ENCODE measurements at places on chromosomes 5 and 9. TPM values are rescaled to one million over a fixed set of nuclear protein-coding genes. Genes with fewer than 3 reads are reported as not detected.

DNA sequence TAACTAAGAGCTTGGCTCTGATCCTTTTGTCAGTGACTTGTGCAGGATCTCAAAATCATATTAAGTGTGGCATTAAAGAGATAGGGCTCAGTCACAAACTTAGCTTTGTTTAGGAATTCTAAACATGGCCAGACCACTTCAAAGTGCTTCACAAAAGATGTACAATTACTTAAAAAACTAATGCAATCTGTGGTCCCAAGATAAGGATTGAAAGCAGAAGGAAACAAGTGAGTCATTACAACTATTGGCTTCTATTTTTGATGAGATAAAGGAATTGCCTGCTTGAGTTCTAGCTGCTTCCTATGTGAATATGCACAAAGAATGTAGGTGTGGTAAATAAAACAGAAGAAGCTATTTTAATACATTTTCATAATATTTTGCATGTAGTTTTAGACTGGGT lies 44.9 kb upstream of the SLC12A2 start:
- H3K27me3 ChIP-seq: no peaks in the 10 kb centered on the region
- H3K27ac ChIP-seq: no peak overlapping the region
- peaks cover 4% of the 10 kb centered on the region for H3K36me3 ChIP-seq
- DNase-seq: no peak
- peaks cover 17% of the 10 kb centered on the region for H3K4me1 ChIP-seq

DNA sequence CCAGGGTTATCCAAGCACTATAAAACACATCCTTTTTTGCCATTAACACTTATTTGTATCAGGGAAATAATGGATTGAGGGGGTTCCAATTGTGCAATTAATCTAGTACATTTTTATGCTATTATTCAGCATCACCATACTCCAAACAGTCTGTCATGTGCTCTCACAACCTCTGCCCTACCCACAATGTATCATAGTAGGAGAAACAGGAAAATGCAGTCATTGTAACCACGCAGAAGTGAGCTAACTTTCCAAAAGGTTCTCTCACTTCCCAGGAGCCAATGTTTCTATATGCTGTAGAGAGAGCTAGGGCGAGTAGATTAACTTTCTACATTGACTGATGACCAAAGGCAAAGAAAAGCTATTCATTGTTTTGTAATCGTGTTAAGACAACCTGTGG lies 29.8 kb downstream of the DAB2 start:
- H3K36me3 ChIP-seq: peaks cover 27% of the 10 kb centered on the region
- DNase-seq: no peak
- H3K4me3 ChIP-seq: peak overlapping the region; percentile 1
- peaks cover 28% of the 10 kb centered on the region for H3K4me1 ChIP-seq
- H3K27me3 ChIP-seq: no peaks in the 10 kb centered on the region

DNA sequence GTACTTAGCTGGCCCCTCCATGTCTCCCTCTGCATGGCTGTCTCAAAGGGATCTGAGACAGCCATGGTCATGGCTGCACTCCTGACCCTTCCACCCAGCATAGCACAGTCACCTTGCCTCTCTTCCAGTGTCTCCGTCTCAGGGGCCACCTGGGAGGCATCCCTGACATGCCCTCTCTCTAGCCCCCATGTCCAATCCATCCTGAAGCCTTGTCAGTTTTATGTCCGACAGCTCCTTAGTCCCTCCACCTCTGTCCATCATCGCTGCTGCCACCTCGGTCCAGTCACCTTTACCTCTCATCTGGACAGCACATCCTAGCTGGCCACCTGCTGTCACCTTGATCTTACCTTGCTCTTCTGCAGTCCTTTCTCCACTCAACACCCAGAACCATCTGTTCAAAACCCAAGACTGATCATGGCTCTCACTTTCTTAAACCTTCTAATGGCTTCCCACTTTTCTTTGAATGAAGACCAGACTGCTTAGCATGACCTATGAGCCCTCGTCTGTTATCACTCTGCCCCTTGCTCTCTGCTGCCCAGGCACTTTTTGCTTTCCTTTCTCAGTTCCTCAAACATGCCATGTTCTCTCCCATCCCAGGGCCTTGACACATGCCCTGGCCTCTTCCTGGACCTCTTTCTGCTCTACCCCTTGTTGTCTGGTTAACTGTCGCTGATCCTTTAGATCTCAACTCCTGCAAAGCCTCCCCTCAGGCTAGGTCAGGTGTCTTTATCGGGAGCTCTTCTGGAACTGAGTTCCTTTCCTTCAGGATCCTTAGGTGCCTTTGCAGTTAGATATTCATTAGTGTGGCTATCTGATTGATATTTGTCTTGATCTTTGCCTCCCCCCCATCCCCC lies 181.8 kb upstream of the PITX1 start:
- peaks cover 3% of the 10 kb centered on the region for H3K4me1 ChIP-seq
- no peak overlapping the region for H3K4me3 ChIP-seq
- no peak for DNase-seq
- H3K27me3 ChIP-seq: peaks cover 21% of the 10 kb centered on the region
- no peaks in the 10 kb centered on the region for H3K36me3 ChIP-seq

GRCh38 chr9:13857521-13857920 lies 456.4 kb downstream of the NFIB start:
- H3K27me3 ChIP-seq: no peaks in the 10 kb centered on the region
- no peak for DNase-seq
- peaks cover 4% of the 10 kb centered on the region for H3K4me1 ChIP-seq
- no peak overlapping the region for H3K4me3 ChIP-seq

DNA sequence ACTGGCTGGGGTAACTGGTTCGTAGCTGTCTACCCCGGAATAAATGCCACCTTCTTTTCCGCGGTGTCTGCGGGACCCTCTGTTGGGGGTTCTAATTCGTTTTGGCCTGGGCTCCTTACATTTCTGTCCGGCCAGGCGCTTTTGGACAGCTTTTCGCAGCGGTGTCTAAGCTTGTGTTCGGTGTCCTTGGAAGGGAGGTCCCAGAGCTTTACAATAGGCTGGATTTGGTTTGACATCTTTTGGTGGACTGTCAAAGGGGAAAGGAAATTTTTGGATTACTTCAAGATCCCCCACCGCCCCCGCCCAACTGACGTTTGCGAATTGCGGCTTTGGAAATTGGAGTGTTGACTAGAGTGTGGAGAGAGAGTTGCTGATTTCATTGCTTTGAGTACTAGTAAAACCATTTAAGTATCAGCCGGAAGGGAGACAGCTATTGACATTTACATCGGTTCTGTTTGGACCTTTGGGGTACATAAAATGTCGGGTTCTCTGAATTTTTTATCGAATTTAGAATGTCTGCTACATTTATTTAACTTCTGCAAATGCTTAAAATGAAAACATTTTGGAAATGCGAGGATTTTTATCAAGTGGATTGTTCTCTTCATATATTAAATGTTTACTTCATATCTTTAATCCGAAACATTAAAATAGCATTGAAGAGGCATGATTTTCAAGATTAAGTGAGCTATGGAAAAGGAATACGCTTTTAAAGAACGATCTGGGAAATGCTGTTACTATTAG lies 4.7 kb upstream of the PURA start:
- DNase-seq: no peak
- no peaks in the 10 kb centered on the region for H3K36me3 ChIP-seq
- H3K27ac ChIP-seq: peak overlapping the region; percentile 25
- peak overlapping the region; percentile 87 for H3K4me3 ChIP-seq
- H3K27me3 ChIP-seq: peaks cover 79% of the 10 kb centered on the region

DNA sequence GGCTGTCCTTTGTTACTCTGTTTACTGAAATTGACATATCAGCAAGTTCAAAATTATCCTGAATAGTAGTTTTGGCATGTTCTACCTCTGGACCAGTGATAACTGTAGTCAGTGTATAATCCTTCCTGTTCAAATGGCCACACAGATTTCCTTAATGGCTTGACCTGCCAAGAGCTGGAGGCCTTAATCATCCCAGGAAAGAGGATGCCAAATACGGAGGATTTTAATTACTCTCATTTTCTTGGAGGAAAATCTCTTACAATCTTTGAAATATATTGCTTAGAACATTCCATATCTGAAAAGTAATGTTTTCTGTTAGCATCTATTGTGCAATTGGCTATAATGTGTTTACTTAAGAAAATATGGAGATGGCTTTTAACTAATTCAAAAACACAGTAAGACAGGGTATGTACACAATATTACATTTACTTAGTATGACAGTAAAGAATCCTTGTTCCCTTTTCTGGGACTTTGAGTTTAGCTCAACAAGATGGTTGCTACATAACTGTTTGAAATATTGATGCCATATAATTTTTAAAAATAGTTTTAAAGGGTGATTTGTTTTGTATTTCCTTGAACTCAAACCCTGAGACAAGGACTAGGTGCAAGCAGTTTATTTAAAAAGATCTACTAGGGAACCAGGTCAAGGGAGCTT lies 68.9 kb upstream of the SELENOP start:
- no peak overlapping the region for H3K27ac ChIP-seq
- H3K4me3 ChIP-seq: no peak overlapping the region
- no peaks in the 10 kb centered on the region for H3K27me3 ChIP-seq
- DNase-seq: no peak
- no peaks in the 10 kb centered on the region for H3K36me3 ChIP-seq

- no peaks in the 10 kb centered on the region for H3K27me3 ChIP-seq
- no peak overlapping the region for H3K27ac ChIP-seq
- H3K4me3 ChIP-seq: no peak overlapping the region
- DNase-seq: no peak
- H3K36me3 ChIP-seq: no peaks in the 10 kb centered on the region
- peaks cover 22% of the 10 kb centered on the region for H3K4me1 ChIP-seq
Measured at GRCh38 chr5:132425009-132425937, 55.8 kb downstream of the SLC22A5 start.

DNA sequence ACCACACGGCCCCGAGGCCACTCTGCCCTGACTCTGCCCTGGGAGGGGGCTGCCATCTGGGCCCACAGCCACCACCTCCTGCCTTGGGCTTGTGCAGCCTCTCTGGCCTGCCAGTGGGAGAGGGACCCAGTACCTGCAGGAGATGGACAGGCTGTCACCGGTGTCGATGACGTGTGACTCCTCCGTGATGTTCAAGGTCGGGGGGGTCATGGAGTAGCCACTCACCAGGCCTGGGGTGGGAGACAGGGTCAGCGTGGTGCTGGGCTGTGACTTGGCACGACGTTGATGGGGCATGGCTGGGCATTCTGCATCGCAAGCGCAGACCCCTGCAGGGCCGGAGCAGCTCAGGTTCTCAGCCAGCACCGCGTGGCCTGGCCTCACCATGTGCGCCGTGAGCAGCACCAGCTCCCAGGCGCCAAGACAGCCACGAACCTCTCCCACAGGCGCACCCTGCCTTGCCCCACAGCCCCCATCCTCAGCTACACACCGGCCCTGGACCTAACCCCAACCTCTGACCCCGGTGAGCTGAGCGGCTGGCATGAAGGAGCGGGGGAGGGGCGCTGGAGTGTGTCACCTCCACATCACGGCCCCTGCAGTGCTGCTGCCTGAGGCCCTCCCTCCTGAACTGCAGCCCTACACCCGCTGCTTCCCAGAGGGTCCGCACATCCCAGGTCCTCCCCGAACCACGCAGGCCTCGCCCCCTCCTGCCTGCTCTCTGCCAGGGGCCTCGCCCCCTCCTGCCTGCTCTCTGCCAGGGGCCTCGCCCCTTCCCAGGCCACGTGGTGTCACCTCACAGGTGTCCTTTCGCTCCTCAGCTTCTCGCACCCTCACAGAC lies 17.6 kb downstream of the FLT4 start:
- H3K4me3 ChIP-seq: no peak overlapping the region
- no peak overlapping the region for H3K27ac ChIP-seq
- no peaks in the 10 kb centered on the region for H3K36me3 ChIP-seq
- H3K4me1 ChIP-seq: no peaks in the 10 kb centered on the region

DNA sequence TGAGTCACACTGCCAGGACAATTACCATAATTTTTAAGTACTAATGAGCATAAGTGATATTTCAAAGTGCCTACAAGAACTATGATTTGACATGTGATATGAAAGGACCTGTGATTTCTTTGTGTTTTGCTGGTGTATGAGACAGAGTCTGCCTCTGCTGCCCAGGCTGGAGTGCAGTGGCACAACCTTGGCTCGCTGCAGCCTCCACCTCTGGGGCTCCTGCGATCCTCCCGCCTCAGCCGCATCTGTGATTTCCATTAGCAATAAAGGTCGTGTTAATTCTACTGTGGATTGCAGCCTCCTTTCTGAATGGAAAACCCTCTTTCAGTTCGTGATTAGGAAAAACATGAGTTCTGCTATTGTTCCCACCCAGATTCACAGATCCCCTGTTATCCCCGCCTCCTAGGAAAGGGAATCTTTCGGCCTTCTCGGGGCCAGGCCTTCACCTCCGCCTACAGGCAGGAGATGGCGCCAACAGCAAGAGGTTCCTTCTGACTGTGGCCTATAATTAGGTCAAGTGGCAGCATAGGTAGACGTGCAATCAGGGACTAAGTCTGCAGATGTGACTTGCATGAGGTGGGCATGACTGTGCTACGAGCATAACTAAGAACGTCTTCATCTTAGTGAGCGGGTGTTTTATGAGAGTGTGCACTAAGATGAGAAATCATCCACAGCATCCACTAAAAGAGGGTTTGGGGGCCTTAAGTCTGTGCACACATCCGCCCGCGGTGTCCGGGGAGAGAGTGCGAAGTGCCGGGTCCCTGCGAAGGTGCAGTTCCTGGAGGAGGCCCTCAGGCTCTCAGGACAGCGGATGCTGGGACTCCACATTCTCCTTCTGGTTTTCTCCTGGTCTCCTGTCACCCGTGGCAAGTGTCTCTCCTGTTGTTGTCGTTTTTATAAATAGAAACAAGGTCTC lies 23.1 kb downstream of the TRIM7 start:
- H3K36me3 ChIP-seq: no peaks in the 10 kb centered on the region
- peaks cover 12% of the 10 kb centered on the region for H3K4me1 ChIP-seq
- H3K4me3 ChIP-seq: no peak overlapping the region
- DNase-seq: peak; percentile 35
- peaks cover 18% of the 10 kb centered on the region for H3K27me3 ChIP-seq

GRCh38 chr5:92019376-92019990 lies 636.4 kb upstream of the ARRDC3 start:
- H3K4me1 ChIP-seq: peaks cover 8% of the 10 kb centered on the region
- no peak for DNase-seq
- H3K36me3 ChIP-seq: no peaks in the 10 kb centered on the region
- H3K27ac ChIP-seq: no peak overlapping the region
- no peaks in the 10 kb centered on the region for H3K27me3 ChIP-seq
- H3K4me3 ChIP-seq: no peak overlapping the region

DNA sequence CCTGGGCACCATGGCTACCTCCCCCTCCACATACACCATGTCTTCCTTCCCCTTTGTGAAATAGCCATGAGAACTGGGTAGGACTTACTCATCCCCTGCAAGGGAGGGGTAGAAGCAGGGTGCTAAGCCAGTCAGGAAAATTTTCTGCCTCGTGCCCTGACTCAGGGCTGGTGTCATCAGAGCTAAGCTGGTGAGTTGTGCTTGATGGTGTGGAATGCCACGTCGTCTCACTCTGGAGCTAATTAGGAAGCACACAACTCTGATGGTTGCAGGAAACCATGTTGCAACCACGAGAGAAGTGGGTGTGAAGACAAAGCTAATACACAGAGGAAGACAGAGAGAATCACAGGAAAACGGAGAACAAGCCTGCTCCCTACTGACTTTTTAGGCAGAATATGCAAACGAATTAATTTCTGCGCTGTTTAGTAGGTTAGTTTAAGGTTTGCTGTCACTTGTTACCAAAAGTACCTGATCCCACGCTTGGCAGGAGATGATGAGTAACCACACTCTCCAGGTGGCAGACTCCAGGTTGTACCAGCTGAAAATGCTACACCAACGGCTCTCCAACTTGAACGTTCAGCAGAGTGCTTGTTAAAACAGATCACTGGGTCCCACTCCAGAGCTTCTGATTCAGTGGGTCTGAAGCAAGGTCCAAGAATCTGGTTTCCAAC lies 54.5 kb downstream of the STK10 start:
- no peak overlapping the region for H3K27ac ChIP-seq
- H3K36me3 ChIP-seq: peaks cover 2% of the 10 kb centered on the region
- H3K27me3 ChIP-seq: no peaks in the 10 kb centered on the region
- DNase-seq: no peak

Gene SLC2A6
- 4.7 TPM for total RNA-seq

Gene SLC6A19
- 2.6 TPM for total RNA-seq

Gene PCDHGA10
- total RNA-seq: 14.6 TPM

Gene SOWAHA
- 0.98 TPM for total RNA-seq

Gene CCNI2
- total RNA-seq: 0.36 TPM

All from progenitor cell of endocrine pancreas (in vitro differentiated cells).